ENCODE measurements at places on chromosomes 7 and 10.
A peak's percentile ranks its signal among the peaks of the same experiment; 100 is the strongest.

DNA sequence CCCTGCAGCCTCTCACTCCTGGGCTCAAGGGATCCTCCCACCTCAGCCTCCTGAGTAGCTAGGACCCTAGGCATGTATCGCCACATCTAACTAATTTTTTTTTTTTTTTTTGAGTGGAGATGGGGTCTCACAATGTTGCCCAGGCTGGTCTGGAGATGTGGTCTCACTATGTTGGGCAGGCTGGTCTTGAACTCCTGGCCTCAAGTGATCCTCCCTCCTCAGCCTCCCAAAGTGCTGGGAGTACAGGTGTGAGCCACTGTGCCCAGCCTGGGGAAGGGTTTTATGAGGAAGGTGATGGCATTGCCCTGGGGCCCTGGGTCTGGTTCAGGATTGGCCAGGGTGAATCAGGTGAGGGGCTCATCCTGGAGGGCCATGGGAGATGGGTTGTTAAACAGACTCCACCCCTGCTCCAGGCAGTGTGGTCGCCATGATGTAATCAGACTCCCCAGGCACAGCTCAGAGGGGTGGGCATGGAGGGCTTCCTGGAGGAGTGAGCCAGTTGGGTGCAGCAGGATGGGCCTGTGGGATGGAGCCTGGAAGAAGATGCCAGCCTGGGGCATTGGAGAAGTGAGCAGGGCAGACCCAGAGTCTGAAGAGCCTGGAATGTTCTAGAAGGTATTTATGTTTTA lies 82.7 kb downstream of the MYL10 start:
- no peak for DNase-seq

DNA sequence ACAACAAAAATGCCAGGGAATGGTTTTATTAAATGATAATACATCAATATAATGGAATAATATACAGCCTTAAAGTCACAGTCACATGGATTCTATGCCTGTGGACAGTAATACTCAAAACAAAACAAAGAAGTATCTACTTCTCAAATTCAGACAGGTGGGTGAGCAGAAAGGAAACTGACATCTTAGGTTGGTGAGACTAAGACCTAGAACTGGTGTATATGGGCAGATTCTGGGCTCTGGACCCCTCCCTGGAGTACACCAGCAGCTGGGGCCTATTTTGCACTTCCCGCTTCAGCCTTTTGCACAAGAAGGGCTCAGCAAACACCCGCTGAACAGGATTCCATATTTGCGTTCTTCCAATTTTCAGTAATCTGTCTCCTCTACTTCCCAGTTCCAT lies 5.4 kb upstream of the FIS1 start:
- no peak for DNase-seq

DNA sequence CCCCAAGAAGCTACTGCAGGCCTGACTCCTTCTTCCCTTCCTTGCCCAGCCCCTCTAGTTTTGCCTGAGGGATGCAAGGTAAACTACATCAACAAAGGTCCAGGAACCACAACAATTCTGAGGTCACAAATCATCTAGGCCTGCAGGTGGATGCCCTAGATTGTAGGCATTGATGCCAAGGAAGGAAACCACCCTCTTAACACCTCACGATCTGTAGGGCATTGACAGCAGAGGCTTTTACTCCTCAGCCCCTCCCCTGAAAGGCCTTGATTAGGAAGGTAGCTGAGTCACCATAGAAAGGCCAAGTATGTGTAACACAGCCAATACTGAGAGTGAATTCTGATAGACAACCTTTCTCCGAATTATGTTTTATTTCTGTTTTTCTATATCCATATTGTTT lies 46.7 kb upstream of the FAM3C start:
- DNase-seq: no peak

- DNase-seq: peak; percentile 28
Observed at GRCh38 chr7:43164757-43165156, 52.3 kb downstream of the HECW1 start.

- no peak for DNase-seq
Observed at GRCh38 chr7:142948603-142949002, 9.3 kb downstream of the LLCFC1 start.

DNA sequence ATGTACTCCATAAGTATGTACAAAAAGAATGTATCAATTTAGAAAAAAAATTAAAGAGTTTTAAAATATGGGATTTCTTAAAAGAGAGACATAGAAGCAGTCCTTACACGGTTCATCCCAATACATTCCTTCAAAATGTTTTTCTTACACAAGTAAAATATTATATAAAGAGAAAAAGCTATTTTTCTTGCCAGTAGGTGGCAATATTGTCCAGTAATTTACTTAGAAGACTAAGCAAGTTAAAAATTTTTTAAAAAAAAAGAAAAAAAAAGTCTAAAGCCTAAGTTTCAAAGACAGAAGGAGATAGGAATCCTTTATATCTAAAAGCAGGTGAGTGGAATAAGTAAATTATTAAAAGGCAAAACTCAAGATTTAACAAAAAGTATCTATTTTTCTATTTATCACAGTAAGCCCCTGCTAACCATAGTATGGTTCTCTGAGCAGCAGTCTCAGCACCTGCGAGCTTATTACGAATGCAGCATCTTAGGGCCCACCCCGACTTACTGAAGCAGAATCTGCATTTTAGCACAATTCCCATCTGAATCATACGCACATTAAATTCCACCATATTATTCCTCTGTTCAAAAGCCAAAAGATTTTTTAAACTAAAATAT lies 240.6 kb downstream of the DGKI start:
- DNase-seq: peak; percentile 72

GRCh38 chr7:122942059-122942458 lies 53.4 kb downstream of the TAS2R16 start:
- DNase-seq: no peak

- peak; percentile 14 for DNase-seq
Observed at GRCh38 chr7:150803161-150803860, 2.7 kb downstream of the TMEM176A start.

GRCh38 chr10:100978901-100979195 lies 8.4 kb downstream of the MRPL43 start:
- DNase-seq: no peak

DNA sequence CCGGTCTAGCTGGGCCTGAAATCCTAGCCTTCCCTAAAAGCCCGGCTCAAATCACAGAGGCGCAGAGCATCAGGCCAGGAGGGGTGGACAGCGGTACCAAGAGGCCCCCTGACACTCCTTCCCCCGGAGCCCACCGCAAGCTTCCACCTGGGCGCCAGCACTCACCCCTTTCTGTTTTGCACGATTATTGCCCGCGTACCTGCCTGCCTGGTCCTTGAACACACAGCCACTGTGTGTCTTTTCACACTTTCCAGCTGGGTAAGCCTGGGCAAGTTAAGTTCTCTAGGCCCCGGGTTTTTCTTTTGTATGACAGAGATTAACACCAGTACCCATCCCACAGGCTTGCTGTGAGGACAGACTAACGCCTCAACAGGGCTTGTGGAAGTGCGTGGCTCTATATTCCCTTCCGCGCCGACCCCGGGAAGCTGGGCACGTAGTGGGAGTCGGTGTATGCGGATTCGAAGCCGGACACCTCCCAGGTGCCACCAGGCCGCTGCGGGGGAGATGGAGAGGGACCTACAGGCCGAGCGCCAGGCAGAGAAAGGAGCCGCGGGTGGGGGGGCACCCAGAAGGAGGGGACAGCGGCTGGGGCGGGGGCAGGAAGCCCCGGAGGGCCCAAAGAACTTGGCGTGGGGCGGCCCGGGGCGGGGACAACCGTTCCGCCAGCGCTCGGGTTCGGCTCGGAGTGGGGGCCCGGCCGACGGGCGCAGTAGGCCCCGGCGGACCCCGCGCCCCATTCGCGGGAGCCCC lies 792 bp downstream of the ZNF746 start:
- DNase-seq: peak; percentile 63

- DNase-seq: no peak
Observed at GRCh38 chr10:116777006-116777405, 34.6 kb upstream of the HSPA12A start.

- no peak for DNase-seq
Observed at GRCh38 chr10:98150544-98150943, 16.1 kb downstream of the R3HCC1L start.

DNA sequence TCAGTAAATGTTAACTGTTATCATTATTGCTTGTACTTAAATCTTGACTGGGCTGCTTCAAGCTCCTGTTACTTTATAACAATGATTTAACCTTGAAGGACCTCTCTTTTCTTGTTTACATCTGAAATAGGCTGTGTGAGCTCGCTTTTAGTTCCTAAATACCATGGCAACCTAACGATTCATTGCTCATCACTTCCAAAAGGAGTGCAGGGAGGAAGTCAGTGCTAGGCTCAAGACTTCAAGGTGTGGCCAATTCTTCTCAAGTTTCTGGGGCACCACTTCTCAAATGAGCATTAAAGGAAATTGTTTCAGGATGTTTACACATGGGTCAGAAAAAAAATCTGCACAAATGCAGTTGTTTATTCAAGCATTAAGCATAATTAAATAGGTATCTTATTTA lies 284.2 kb downstream of the MTERF1 start:
- DNase-seq: no peak

- no peak for DNase-seq
Observed at GRCh38 chr7:111729483-111729882, 167.2 kb upstream of the IMMP2L start.

DNA sequence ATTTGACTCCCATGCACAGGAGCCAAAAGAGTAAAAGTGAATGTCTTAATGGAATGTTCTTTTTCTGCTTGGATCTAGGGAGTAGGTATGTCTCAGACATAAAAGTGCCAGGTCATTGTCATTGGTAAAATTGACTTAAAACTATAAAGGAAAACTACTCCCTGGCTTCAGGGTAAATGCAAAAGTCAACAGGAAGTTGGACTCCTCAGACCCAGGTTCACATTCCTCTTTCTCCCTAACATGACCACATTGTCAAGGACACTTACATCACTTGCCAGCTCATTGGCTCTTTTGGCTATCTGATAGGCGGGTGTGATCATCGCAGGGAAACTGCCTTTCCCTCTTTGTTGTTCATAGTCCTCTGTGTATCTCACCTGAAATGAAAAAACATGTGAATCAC lies 13.7 kb downstream of the NRAP start:
- DNase-seq: no peak

DNA sequence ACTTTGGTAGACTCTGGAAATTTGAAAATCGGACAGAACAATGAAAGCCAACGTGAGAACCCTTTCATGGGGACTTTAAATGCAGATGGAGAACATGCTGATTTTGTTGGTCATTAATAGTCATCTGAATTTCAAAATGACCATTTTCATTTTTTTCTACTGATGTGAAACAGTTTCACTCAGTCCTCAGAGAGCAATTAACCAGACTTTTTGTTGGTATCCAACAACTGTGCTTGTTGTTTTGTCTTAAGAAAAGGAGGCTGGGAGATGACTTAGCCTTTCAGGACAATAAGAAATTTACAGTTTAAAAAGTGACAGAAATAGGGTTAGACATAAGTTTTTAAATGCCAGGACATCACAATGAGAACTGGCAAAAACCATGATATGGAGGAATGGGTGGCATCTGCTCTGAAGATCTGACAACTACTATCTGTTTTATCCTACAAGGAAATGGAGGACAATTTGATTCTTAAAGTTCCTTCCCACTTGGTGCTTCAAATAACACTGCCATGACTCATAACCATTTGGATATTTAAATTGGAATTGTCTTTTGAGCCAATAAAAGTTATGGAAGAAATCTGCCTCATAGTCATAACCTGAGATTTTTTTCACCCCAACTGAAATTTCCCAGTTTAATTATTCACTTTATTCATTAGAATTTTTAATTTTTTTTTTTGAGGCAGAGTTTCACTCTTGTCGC lies 87.2 kb upstream of the HPS1 start:
- DNase-seq: peak; percentile 71

DNA sequence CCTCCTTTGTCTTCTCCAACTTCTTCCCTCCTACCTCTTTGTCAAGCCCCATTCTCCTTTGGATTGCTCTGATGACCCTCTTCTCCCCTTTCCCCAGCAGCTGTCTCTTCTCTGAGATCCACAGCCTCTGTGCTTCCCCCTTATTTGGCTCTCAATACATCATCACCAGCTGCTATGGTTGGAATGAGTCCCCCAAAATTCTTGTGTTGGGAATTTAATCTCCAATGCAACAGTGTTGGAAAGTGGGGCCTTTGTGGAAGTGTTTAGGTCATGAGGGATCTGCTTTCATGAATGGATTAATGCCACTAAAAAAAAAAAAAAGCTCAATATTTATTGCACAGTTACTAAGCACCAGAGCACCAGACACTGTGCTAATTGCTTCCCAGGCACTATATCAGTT lies 39.2 kb upstream of the FRMD4A start:
- DNase-seq: peak; percentile 89

GRCh38 chr10:10946801-10947200 lies 70.9 kb upstream of the CELF2 start:
- peak; percentile 65 for DNase-seq

DNA sequence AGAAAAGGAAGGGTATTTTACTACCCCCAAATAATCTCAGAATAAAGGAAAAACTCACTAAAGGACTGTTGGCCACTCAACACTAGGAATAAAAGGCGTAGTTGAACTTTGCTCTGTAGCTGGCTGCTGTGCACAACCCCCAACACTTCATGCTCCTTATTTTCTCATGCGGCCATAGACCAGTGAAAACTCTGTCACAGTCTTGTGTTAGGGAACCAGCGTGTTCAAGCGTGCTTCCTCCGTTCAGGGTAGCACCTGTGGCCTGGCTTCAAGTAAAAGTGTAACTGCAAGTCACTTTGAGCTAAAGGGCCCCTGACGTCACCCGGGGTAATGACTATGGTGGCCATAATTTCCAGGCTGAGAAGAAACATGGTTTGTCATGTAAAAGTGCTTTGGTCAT lies 27.0 kb downstream of the BLNK start:
- DNase-seq: no peak

DNA sequence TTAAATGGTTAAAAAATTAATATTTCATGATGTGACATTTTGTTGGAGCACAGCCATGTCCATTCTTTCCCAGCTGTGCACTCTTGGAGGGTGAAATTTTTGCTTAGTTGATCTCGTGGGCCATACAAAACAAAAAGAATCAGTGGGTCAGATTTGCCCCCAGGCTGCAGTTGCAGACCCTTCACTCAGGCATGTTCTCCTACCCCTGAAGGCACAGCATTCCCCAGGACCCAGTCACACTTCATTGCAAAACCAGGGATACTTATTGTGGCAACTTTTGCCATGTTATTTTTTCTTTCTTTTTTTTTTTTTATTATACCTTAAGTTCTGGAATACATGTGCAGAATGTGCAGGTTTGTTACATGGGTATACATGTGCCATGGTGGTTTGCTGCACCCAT lies 6.0 kb downstream of the TAS2R40 start:
- no peak for DNase-seq

- DNase-seq: peak; percentile 55
Observed at GRCh38 chr10:73634421-73634820, 6.9 kb downstream of the MYOZ1 start.

GRCh38 chr10:24488631-24489030 lies 235.1 kb downstream of the ARHGAP21 start:
- DNase-seq: no peak

- no peak for DNase-seq
Observed at GRCh38 chr10:106920538-106920937, 244.0 kb downstream of the SORCS1 start.

GRCh38 chr7:13091974-13092707 lies 404.7 kb downstream of the ARL4A start:
- DNase-seq: no peak

DNA sequence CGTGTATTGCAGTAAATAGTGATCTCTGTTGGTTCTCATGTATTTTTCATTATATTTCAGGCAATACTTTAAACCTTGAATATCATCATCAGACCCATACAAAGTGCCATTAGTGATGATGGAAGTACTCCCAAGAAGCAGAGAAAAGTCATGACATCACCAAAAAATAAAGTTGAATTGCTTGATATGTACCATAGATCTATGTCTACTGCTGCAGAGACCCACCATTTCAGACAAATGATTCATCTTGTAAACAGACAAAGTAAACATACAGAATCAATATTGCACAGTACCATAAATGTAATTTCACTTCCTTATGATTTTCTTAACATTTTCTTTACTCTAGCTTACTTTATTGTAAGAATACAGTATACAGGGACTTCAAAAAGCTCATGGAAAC lies 347.8 kb downstream of the IPMK start:
- no peak for DNase-seq

All from muscle of leg (tissue), 16 donors.